ENCODE measurements at places on chromosomes 12 and 14. TPM values are rescaled to one million over a fixed set of nuclear protein-coding genes. Genes with fewer than 3 reads are reported as not detected.

CLEC7A gene
- 1.1 TPM for total RNA-seq

TAS2R13 gene
- total RNA-seq, result 0.41 TPM

LAG3 gene
- 0.16 TPM for total RNA-seq

- DNase-seq, result no peak
Observed at GRCh38 chr12:121238604-121239350, 28.8 kb downstream of the P2RX4 start.

GRCh38 chr12:22334410-22335100, at the start of gene ST8SIA1:
TSS of gene ST8SIA1 (minus strand) at chr12:22334707. CDS start at chr12:22334232, 475 bp downstream.
- DNase-seq, result peak; percentile 50

- peak; percentile 80 for DNase-seq
Observed at GRCh38 chr14:100297320-100298300, 8.6 kb downstream of the SLC25A29 start.
